ENCODE measurements at places on chromosomes 12 and 14.

DNA sequence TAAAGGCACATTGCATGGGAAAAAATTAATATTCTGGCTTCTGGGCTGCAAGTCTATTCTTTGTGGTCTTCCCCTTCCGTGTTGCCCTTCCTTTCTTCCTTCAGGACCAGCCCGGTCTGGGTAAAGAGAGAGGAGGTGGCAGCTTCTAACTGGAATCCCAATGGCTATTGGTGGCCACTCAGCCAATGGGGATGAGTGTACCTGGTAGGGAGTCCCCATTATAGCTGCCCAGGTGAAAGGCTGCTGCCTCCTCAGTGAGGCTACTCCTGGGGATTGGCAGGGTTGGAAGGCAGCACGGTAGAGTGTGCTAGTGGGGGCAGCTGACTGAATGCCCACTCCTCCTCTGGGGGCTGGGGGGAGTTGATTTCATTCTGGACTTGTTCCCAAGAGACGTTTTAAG, 112.6 kb downstream of the RBM19 start:
- no peak for DNase-seq

- no peak for DNase-seq
Observed at GRCh38 chr12:38898001-38898684, 7.2 kb downstream of the CPNE8 start.

GRCh38 chr12:72673853-72674252, 401.7 kb downstream of the TRHDE start:
- no peak for DNase-seq

- DNase-seq: no peak
Observed at GRCh38 chr14:22848351-22849164, 12.2 kb downstream of the MMP14 start.

DNA sequence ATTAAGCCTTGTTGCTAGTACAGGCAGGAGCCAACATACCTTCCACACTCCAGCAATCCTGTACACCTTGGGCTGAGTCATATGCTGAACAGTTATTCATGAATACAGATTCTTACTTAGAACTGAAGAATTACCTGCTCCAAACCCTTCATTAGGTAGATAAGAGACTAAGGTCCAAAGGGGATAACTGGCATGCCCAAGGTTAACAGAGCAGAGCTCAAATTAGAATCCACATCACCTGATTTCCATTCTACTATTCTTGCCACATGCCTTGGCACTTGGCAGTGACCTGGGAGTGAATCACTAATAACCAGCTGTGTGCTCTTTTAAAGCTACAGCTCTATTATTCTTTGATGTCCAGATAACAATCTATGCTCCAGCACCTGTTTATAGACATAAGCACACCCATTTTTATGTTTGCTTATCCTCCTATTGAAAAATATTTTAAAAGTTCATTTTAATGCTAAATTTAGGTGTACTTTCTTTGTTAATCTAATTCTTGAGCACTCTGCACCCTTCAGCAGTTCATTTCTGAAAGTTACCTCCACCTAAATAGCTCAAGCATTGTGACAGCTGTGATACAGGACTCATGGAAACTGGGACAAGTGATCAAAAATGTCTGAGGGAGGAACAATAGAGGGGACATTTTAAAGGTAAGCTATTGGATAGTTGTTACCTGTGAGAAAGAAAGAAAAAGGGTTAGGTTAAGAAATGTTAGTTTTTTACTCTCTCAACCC, 19.4 kb downstream of the LPCAT3 start:
- DNase-seq: no peak

DNA sequence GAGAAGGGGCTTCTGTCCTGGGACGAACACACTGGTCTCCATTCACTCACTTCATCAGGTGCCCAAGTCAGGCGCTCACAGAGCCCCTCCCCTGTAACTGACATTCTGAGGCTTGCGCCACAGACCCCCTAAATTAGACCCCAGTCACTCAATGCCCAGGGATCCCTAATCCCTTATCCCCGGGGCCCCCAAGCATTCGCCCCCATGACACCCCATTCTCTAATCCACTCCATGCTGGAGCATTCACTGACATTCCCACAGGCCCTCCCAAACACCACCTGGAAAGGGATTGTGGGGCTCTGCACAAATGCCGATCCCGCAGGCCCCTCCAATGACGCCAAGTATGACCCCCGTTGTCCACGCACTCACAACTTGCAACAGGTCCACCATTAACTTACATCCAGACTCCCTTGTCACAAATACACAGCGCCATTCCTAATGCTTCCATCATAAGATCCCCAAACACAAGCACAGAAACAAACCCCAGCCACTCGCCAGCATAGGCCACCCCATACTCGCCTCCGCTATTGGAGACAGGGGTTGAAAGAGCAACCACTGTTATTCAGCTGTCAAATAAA, 1.5 kb downstream of the ZNF605 start:
- DNase-seq: no peak

GRCh38 chr14:104665657-104666522, 23.5 kb upstream of the INF2 start:
- peak; percentile 42 for DNase-seq

GRCh38 chr12:53726341-53726740, 911 bp downstream of the CALCOCO1 start:
- DNase-seq: no peak

DNA sequence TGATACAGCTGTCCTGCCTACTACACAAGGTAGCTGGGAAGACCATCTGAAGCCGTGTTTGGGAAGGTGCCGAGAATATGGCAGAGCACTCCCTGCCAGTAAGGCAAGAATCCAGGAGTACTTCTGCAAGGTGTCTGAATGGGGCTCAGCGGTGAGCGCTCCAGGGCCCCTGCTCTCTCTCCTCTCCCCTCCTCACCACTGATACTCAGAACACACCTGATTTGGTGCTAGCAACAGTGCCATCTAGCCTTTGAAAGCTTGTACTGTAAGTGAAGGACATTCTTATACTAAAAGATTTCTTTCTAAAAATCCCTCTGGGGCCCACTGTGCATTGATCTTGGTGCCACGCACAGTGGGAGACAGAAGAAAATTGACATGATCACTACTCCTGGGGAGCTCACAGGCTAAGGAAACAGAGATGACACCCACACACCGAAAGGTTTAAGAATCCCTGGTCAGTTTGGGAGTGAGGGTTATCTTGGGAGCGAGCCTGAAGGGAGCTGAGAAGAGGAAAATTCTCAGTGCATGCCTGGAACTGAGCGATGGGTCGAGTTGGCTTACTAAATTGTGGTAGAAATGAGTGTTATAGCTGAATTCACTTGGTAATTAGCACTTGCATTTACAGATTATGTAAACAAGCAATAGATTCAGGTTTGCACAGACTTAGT, 216.9 kb downstream of the NTF3 start:
- no peak for DNase-seq

DNA sequence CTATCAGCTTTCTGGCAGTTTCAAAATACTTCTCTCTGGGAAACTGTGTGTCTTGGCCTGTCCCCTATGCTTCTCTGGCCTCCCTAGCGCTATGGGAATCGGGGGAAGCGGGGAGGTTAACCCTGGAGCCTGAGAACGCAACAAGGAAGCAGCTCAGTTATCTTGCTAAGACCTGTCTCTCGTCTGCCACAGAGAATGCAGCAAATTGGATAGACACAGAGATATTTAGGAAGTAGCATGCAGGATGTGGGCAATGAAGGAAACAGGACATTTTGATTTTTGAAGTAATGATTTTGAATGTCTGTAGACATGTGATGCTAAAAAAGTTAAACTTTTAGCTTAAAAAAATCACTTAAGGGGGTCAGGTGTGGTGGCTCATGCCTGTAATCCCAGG, 6.6 kb upstream of the CALCOCO1 start:
- no peak for DNase-seq

DNA sequence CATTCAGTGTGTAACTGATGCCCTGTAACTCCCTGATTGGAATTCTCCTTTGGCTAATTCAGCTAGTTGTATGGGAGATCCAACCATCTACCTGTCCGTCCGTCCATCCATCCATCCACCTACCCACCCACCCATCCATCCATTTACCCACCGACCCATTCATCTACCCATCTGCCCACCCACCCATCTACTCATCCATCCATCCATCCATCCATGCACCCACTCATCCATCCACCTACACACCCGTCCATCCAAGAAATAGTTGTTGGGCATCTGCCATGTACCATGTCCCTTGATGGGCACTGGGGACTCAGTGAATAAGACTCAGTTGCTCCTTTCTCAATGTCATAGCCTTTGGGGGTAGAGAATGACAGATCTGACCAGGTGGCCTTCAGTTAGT, 48.1 kb downstream of the CCDC92 start:
- no peak for DNase-seq

GRCh38 chr14:23207146-23207540, 23.7 kb upstream of the SLC7A8 start:
- DNase-seq: no peak
